Right ventricle myocardium superior (tissue), 1 donor: ENCODE measurements at places on chromosomes 1 and 21.

DNA sequence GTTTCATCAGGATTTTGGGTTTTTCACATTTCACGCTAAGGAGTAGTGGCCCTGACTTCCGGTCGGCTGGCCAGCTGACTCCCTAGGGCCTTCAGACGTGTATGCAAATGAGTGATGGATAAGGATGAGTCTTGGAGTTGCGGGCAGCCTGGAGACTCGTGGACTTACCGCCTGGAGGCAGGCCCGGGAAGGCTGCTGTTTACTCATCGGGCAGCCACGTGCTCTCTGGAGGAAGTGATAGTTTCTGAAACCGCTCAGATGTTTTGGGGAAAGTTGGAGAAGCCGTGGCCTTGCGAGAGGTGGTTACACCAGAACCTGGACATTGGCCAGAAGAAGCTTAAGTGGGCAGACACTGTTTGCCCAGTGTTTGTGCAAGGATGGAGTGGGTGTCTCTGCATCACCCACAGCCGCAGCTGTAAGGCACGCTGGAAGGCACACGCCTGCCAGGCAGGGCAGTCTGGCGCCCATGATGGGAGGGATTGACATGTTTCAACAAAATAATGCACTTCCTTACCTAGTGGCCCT lies 23.1 kb upstream of the TNFRSF1B start:
- peak; percentile 85 for DNase-seq

DNA sequence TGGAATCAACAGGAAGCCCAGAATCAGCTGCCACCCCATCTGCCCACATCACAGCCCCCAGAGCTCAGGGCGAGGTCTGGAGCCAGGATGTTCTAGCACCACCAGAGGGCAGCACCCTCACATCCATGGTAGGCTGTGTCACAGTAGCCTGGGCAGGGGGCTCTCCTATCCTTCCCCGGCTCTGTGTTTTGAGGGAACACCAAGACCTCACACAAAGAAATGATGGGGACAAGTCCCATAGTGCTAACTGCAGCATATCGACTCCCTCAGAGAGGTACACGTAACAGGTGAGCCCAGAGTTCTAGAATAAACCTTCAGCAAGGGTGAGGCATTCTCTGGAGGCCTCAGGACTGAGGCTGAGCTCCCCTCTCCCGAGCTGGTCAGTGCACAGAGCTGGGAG lies 2.3 kb upstream of the KCNC4 start:
- DNase-seq: peak; percentile 80

DNA sequence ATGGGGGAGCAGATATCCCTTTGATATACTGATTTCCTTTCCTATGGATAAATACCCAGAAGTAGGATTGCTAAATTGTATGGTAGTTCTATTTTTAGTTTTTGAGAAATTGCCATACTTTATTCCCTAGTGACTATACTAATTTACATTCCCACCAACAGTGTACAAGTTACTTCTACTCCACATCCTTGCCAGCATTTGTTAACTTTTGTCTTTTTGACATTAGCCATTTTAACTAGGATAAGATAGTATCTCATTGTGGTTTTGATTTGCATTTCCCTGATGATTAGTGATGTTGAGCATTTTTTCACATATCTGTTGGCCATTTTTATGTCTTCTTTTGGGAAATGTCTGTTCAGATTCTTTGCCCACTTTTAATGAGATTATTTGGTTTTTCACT lies 620.6 kb upstream of the CAMK1G start:
- DNase-seq: no peak

DNA sequence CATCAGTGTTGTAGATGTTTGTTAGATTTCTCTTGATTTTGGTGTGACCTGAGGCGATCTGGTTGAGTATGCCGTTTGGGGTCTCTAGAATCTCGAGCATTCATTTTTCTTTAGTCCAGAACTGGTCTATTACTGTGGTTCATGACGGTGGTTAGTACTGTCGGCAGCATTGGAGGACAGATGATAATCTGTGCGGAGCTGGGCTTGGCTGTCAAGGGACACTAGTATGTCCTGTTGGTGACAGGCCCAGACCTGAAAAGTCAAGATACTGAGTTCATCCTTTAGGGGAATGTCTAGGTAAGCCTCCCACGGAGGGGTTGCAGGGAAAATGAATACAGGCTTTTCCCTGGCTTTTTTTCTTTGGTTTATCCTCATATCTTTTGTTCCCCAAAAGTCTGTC lies 59.8 kb downstream of the PEX14 start:
- DNase-seq: no peak

DNA sequence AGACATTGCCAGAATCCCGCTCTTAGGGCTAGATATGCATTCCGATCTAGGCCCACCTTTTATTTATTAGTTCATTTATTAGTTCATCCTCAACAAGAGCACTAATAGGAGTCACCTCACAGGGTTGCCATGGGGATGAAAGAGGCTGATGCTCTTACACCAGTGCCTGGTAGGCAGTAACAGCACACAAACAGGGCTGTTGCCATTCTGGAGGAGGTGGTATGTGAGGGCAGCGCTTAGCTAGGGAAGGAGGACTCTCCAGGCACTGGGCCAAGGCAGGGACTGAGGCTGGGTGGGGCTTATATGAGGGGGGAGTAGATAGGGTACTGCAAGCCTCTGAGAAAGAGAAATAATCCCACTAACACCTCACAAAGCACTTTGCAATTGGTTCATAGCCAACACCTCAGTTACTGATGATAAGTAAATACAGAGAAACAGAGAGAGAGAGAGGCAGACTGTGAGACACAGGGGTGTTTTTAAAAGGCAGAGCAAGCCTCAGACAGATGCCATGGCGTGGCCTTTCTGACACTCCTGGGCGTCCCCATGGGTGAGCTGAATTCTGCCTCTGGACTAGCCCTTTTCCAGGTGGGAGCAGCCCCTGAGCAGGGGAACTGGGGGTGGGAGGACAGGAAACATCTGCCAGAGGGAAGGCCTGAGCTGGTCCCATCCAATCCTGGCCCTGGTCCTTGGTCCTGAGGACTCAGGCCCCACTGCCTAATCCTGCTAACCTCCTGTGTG lies 5.9 kb downstream of the FCGR2A start:
- DNase-seq: no peak

DNA sequence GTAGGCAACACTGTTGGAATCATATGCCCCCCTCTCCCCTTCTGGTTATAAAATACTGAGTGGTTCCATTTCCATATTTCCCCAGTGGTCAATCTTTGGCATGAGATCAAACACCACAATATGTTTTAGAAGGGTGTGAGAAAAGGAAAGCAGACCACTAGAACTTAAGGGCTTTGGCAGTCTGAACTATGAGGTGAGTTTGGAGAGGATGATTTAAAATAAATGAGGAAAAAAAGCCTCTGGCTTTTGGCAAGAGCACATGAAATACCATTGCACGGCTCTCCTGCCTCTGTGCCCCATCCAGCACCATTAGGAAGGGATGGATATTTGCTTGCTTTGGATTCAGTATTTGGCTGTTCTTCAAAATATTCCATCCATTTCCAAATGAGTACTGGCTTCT lies 339.5 kb upstream of the C1orf87 start:
- no peak for DNase-seq

DNA sequence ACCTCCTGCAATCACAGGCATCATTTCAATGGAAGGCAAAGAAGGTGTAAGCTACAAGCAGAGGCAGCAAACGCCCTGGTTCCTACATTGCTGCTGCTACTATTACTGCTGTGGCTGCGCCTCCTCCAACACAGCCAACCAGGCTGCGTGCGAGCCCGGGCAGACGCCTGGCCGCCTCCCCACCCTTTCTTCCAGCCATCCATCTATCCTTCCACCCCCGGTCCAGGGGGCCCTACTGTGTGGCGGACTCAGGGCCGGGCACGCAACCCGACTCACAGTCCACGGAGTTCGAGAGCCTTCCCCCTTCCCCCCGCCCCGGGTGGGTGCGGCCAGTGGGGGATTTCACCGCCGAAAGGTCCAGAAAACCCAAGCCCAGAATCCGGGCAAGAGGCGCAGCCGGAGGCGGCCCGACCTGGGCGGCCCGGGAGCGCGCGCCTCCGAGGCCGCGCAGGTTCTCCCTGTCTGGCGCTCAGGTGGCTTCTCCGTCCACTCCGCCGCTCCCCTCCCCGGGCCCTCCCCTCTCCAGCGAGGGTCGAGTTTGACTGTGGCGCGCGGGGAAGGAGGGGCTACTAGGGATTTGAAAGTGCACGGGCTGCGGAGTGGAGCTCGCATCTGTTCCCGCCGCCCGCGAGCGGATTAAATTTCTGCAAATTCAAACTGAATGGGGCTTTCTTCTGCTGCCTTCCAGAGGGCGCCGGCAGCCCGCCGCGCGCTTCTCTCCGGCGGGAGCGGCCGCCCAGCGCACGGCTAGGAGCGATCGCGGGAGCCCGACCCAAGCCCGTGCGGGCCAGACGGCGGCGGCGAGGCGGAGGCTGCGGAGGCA lies at the start of gene HUNK:
HUNK (plus strand) TSS at position 569 of the 823 bp plus-strand sequence. CDS start 655 bp downstream, outside the sequence.
- peak; percentile 53 for DNase-seq

DNA sequence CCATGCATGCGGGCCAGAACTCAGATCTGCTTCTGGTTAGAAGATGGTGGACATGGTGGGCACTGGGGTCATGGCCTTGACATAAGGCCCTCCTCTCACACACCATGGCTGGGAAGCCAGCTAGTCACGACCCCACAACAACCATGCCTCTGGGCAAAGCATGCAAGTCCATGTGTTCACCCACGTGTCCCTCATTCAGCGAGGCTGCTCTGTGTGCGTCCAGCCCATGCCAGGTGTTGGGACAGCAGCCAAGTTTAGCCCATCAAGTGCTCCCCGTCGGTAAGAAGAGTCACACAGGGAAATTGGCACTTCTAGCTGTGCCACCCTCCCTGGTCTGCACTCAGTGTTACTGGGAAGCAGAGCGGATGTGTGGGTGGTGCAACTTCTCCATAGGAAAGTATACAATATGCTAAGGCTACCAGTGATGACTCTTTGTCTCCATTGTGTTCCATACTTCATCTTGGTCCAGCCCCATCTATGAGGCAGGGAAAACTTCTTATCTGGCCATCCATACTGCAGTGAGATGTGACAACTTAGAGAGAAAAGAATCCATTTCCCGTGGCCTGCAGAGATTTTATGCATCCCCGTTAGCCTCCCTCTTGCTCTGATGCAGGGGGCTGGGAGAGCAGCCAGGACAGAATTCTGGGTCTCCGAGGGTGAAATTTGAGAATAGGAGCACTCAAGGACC lies 198.0 kb downstream of the GRIK3 start:
- no peak for DNase-seq

DNA sequence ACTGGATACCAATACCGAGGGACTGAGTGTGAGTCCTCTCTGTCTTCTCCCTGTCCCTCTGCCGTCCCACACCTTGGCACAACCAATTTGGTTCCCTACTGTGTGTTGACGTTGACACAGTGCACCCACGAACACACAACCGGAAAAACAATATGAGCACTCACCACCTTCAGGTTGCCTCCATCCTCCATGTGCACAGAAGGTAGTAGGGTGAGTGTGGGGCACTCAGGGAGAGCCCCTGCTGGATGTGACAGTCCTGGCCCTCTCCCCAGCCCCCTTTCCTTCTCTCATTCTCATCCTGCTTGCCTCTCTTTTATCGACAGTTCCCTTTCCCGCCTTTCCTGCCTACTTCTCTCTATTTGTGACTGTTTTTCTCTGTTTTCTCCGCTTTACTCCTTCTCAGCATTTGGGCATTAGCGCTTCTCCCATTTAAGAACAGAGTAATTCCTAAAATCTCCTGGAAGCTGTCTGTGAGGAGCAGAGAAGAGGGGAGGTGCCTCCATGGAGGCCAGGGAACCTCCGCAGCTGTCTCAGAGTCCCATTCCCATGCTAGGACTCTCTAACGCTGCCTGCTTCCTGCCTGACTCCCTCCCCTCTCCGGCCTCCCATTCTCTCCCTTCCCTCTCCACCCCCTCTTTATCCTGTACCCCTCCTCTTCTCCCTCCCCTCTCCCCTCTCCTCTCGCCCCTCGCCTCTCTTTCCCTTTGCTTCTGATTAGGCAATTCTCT lies 16.4 kb downstream of the CADM3 start:
- DNase-seq: no peak

- peak; percentile 89 for DNase-seq
These were observed 494 bp downstream of the NT5C1A start for GRCh38 chr1:39671433-39671792.

DNA sequence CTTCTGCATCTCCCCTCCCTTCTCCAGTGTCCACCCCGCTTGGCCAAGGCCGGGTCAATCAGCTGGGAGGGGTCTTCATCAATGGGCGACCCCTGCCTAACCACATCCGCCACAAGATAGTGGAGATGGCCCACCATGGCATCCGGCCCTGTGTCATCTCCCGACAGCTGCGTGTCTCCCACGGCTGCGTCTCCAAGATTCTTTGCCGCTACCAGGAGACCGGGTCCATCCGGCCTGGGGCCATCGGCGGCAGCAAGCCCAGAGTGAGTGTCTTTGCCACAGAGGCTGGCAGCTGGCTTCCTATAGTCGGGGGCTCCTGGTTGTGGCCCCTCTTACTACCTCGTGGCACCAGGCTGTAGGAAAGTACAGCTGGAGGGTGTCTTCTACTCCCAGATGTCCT lies 3.6 kb downstream of the PAX7 start:
- no peak for DNase-seq

DNA sequence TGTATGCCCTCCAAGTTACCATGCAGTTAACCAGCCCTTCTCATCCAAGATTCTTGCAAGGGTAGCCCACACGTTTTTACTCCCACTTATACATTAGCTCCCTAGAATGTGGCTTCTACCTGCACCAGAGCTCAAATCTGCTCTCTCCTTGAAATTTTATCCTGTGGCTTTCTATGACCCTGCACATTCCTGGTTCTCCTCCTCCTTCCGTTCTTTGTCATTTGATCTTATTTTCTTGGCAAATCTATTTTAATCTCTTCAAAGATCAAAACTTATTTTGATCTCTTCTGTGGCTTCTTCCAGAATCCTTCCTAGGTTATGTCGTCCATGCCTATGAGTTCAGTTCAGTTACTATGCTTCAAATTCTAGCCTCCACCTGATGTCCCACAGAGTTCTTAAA lies 115.6 kb upstream of the GUCA2B start:
- no peak for DNase-seq
